Activated T-helper 2 cell treated with anti-CD3 and anti-CD28 coated beads, Interferon-gamma antibody, Interleukin-2, Interleukin-4, amounts not matched to agents 10 μg/mL and 5 μg/mL and 100 μg/mL, durations not matched to agents 14 hours and 24 hours and 36 hours (primary cell): ENCODE measurements at places on chromosomes 6 and 20.

DNA sequence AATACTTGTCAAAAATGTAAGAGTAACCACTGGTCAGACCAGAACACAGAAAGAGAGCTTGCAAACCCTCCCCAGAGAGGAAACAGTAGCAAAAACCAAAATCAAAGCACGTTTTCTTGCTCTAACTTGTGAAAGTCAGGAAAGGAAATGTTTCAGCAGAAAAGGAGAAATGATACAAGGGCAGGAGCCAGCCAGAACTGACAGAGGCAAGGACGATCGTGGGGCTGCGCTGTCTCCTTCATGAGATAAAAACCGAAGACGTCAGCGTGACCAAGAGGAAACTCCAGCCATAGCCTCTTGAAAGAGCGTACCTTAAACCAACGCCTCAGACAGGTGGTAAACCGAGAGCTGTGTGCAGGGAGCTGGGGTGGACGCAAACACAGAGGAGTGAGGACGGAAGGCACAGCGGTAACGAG lies 27.5 kb downstream of the LAMA5 start:
- DNase-seq, result no peak

DNA sequence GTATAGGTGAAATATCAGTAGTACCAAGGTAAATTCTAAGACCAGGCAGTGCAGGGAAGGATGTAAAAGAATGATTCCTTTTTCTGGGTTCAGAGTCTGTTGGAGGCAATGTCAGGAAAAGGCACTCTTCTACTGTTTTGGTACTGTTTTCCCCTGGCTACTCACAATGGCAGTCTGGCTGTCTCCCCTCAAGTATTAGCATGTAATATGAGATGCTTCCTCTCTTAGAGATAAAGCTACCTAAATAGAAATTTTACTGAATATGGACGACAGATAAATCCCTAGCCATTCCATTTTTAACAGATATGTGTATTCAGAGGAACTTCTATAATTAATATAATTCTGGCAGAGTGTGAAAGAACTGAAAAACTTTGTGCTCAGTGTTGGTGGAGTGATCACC lies 3.5 kb downstream of the RNF8 start:
- DNase-seq, result no peak

DNA sequence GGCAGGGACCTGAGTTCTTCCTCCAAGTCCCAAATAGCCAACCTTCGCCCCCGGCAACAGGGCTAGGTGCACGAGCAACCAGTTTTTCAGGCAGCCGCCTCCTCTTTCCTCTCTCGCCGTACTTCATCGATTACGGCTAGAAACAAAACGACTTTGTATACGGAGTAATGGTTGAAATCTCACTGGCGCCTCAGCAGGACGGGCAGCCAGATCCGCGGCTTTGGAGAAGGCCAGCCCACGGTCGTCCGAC lies 333 bp upstream of the SMIM13 start:
- DNase-seq, result no peak

GRCh38 chr20:34538671-34539123 lies 19.8 kb upstream of the MAP1LC3A start:
- no peak for DNase-seq

- no peak for DNase-seq
Observed at GRCh38 chr20:22807646-22808244, 223.4 kb upstream of the FOXA2 start.
